K562 (cell line): ENCODE measurements at places on chromosomes 4 and X.

- DNase-seq: no peak
These were observed 45.5 kb upstream of the PRDX4 start for GRCh38 chrX:23621621-23622265.

- no peak for DNase-seq
These were observed 68.6 kb downstream of the NHS start for GRCh38 chrX:17443556-17443955.

- no peak for DNase-seq
These were observed 57.3 kb downstream of the ABCG2 start for GRCh38 chr4:88101165-88101564.

DNA sequence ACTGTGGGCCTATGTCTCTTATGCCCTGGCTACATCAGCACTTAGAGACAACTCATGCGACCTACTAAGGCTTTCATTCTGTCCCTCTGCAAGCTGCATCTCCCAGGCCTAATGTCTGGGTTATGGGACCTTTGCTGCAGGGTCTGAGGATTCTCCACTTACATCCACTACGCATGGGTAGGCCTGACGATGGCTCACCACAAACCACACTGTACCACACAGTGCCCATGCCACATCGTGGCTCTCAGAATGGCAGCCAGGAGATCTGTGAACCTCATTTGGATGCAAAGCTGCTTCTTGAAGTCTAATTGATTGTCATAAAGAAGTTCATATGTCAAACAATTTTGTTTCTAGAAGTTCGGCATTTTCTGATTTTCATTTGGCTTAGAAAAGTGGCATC, 84.6 kb upstream of the BEND4 start:
- DNase-seq: no peak

GRCh38 chr4:55947254-55947882, 1.4 kb upstream of the CEP135 start:
- no peak for DNase-seq

DNA sequence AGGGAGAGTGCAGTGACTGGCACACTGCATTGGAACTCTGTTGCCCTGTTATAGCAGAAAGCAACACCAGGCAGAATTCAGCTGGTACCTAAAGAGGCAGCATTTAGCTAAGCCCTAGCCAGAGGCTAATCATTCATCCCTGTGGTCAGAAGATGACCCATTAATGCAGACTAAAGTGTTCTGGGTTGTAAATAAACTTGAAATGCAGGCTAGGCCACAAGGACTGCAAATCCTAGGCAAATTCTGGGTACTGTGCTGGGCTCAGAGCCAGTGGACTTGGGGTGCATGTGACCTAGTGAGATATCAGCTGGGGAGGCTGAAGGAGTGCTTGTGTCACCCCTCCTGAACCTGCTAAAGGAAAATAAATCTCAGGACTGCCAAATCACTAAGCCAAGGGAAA, 91.2 kb downstream of the LPAR4 start:
- no peak for DNase-seq

DNA sequence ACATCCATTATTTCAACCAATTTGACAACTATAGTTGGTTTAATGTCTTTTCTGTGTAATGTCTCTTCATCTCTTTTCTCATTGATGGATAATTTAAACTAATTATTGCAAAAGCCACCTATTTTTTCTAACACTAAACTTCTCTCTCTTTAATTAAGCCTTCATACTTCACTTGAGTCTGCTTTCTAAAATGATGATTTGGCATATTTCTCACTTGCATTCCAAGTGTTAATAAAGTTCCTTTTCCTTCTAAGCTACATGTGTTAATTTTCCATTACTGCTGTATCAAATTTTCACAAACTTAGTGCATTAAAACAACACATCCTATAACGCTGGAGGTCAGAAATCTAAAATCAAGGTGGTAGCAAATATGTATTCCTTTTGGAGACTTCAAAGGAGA, 1743.8 kb upstream of the PCDH7 start:
- DNase-seq: no peak

DNA sequence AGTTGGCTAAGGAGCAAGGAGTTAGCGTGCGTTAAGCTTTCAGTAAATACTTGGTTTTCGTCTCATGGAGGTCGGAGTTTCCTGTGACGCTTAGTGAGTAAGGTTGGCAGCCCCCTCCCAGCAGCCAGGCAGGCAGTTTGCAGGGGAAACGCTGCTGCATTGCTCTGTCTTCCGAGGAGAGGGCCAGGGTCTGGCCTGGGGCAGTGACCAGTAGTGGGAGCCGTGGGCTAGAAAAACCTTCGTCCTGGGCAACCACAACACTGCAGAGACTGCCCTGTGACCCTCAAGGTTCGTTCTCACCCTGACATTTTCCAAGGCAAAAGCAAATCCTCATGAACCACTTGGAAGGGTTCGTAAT, 432 bp downstream of the TMEM175 start:
- DNase-seq: peak; percentile 66

DNA sequence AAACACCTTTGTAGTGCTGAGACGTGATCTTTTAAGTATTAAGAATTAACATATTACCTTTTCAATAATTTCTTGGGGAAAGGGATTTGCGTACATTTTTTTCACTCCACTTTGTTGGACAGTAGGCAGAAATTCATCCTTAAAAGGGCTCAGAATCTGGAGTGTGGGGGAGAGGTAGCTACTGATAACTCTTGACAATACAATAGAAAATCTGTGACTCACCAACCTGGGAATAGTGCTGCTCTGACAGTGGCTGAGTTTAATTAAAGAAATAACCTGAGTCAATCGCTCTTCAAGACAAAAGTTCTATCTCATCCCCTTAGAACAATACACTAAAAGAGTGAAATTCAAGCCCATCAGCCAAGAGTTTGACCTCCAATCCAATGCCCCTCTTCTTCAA, 60.2 kb downstream of the SLC9A7 start:
- DNase-seq: no peak

GRCh38 chrX:145394344-145394743, 147.0 kb downstream of the SPANXN1 start:
- DNase-seq: no peak

GRCh38 chrX:35726176-35726575, 72.0 kb upstream of the MAGEB16 start:
- no peak for DNase-seq

DNA sequence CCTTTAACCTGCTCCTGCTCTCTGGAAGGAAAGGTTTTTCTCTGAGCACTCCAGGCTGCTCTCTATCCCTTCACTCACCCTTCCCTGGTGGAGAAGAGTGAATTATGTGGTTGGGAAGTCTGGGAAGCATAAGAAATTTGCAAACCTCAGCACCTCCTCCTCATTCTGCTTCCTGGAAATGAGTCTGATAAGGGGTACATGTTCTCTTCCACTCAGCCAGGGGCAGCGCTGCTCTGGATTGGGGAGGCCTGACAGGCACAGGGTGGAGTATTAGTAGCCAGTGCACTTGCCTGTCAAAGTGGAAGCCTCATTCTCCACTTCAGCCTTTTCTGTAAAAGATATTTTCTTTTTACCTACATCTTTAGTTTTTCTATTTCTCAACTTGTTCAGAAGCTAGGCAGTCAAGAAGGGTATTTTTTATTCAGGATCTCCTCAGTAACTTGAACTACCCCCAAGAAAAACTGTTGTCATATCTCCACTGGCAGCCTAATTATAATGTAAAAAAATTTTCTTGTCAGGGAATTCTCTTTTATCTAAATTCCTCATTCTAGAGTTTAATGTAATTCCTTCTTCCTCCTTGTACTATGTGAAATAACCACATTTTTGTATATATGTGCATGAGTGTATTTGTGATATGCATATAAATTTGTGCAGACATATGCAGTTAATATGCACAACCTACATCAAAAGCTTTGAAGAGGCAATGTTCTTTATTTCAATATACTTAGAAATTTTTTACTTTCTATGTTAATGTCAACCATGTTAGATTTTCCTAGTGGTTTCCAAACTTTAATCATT, 15.3 kb downstream of the ADAMTS3 start:
- peak; percentile 68 for DNase-seq

- no peak for DNase-seq
These were observed 3.8 kb upstream of the ZCCHC4 start for GRCh38 chr4:25308761-25309160.

- no peak for DNase-seq
These were observed 72.5 kb upstream of the CXorf51A start for GRCh38 chrX:146887020-146887419.

DNA sequence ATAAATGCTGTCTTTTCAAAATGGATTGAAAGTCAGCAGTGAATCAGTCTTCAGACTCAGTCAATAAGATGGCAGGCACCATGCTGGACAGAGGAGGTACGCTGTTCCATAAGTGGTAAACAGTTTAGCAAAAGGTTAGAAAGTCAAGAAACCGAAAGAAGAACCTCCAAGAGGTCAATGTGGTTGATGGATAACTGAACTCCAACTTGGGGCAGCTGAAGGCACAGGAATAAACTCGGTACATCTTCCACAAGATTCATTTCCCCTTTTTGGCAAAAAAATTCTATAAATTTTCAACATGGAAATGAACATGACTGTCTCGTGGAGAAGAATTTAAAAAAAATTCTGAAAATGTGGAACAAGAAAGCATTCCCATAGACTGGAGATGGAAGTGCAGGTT, 18.4 kb upstream of the SEL1L3 start:
- DNase-seq: no peak

DNA sequence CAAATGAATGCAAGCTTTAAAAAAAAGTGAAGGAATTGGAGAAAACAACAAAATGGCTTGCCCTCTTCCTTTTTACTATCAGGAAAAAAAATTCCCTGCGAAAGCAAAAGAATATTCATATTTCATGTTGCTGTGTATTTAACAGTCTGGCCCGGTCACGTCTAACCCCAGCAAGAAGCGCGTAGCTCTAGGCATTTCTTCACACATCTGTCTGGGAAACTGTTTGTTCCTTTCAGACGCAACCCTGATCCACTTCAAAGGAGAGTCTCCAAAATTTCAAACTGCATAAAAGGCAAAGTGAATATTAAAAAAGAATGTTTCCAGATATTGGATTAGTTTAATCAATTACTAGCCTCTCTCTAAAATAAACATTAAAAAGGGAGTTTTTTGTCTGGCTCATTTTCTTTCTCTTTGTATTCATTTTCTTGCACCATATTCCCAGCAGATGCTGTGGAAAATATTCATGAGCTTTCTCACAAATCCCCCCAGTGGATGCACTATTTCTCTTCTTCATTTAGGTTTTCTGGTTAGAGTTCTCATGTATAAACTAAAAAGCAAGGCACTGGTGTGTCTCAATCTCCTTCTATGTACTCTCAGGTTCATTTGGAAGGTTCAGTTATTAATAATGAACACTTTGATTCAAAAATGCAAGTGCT, 145.3 kb downstream of the MID1 start:
- DNase-seq: no peak

DNA sequence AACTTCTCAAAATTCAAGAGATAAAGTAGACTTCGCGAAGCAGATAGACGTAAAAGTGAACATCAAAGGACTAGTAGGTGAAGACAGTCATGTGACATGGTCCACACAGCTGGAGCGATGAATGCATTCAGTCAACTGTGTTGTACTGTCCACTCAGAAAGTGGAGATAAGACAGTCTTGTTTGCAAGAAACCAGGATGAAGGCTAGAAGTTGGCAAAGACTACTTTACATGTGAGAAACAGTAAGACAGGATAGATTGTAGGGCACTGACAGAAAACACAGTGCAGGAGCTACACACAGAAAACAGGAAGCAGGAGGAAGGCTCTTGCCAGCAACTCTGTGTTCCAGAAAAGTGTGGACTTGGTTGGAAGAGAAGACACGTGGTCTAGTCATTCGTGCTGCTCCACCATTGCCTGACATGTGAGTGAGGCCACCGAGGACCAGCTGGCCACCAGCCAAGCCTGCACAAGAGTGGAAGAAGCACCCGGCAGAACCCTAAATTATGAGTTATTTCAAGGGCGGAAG, 78.9 kb downstream of the FAT1 start:
- DNase-seq: no peak

DNA sequence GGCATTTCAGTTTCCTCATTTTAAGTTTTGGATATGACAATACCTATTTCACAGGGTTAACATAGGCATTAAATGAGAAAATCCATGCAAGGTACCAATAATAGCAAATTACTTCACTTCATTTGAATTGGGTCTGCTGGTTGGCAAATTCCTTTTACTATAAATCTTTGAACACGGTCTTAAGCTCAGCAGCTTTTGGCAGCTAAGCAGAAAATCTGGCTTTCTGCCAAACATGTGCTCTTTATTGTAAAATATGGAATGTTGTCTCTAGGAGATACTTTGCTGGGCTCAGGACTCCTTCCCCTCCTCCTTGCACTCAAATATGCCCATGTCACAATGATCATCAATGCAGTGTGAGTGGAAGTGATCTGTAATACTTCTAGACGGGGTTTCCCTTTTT, 16.8 kb upstream of the DMP1 start:
- no peak for DNase-seq

GRCh38 chr4:109007976-109008375, 245.1 kb upstream of the ETNPPL start:
- no peak for DNase-seq

- no peak for DNase-seq
These were observed 128.3 kb downstream of the PJA1 start for GRCh38 chrX:69036674-69037573.

DNA sequence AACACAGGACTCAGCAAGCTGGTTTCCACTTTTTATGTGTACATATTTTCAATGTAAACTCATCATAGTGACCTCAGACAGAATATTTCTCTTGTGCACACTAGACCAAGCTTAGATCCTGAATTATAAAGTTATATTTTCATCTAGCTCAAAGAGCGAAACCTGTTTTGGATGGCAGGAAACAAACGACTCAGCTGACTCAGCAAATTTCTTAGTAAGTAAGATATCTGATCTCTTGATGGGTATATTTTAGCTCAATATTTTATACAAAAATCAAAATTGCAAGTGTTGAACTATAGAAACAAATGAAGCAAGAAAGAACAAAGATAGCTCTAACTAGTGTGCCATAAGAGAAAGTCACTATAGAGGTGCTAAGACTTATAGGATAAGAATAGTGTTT, 1114.5 kb downstream of the STPG2 start:
- no peak for DNase-seq

DNA sequence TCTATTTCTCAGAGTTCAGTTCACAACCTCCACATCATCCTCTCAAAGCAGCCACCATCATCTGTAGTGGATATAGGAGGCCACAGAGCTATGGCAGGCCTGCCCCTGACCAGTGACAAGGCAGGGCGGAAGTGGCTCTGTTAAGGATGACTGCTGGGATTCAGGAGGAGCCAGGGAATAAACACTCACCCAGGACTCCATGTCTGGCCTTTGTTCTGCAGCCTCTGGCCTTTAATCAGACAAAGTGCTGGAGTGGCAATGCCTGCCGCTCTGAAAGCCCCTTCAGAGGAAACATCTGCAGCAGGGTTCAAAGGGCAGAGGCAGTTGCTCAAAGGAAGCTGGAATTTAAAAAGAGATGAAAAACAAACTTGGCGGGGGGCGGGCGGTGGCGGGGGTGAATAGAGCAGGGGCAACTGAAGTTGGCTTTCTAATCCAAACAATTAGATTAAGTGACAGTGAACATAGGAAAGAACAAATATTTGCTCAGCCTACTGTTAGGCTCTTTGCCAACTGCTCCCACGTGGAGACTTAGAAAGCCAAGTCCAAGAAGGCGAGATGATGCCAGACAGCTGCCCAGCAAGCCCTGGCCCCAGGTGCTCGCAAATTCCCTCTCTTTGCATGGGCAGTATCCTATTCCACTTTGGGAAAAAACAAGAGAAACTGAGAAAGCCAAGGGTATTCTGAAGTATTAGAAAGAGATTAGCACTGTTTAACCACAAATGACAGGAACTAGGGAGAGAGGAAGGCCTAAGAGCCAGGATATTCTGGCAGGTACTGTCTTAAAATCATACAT, 5.5 kb downstream of the MPP1 start:
- no peak for DNase-seq
